Activated T-cell treated with anti-CD3 and anti-CD28 coated beads, Interleukin-2, amount 50 U/mL, for 24 hours (primary cell): ENCODE measurements at places on chromosomes 16 and 17.
A peak's percentile ranks its signal among the peaks of the same experiment; 100 is the strongest.

- no peak for DNase-seq
Measured at GRCh38 chr16:75506574-75506973, 11.3 kb upstream of the CHST6 start.

GRCh38 chr17:34248511-34249024, 6.5 kb upstream of the CCL2 start:
- no peak for DNase-seq

DNA sequence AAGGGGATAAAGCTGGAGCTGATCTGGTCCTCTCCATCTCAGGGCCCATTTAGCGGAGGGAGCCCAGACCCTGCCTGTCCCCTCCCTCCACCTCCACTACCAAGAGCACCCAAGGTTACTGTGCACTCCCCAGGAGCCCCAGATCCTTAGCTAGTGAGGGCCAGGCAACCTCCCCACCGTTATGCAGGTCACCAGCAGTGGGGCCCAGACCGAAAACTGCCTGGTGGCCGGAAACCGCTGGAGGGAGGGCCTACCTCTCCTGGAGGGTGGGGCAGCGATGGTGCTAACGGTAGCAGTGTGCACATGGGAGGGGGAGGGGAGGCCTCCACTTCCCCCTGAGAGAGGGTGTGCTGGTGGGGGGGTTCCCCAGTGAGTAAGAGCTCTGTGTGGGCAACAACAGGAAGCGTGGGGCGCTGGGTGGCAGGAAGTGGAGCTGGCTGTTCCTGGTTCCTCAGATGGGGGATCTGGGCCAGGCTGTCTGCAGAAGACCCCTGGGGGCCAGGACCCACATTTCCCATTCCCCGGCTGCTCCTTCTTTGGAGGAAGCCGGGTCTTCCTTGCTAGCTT, 4.4 kb downstream of the FMNL1 start:
- peak; percentile 94 for DNase-seq

- DNase-seq: no peak
Measured at GRCh38 chr17:351875-352420, 659 bp downstream of the RPH3AL start.

DNA sequence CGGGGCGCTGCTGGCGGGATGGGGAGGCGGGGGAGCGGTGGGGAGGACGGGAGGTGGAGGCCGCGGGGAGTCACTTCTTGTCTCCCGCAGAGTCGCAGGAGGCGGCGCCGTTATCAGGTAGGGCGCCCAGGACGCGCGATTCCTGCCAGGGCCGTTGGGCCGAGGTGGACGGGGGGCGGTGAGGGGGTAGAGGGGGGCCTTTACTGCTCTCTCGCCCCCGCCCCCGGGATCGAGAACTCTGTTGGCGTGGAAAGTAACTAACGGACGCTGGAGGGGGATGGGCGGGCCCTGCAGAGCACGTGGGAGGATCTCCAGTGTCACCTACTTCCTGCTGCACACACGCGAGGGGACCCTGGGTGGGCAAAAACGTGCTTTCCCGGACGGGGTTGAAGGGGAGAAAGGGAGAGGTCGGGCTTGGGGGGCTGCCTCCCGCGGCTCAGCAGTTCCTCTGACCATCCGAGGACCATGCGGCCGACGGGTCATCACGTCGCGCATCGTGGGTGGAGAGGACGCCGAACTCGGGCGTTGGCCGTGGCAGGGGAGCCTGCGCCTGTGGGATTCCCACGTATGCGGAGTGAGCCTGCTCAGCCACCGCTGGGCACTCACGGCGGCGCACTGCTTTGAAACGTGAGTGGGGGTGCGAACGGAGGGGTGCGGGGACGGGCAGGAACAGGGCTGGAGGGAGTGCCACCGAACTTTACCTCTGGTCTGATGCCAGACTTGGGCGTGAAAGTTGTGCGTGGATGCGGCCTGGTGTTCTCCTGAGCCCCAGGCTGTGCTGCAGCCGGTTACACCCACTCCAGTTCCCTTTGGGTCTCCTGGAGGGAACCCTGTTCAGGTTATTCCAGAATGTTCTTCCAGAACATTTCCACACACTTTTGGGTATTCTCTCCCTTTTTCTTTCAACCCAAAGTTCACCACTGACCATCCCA, 569 bp downstream of the PRSS21 start:
- DNase-seq: peak; percentile 51

- peak; percentile 91 for DNase-seq
Measured at GRCh38 chr16:50368410-50369132, at the start of gene BRD7. Gene BRD7, minus strand, starts transcription at chr16:50368988. Its CDS starts 214 bp downstream, at chr16:50368774.

DNA sequence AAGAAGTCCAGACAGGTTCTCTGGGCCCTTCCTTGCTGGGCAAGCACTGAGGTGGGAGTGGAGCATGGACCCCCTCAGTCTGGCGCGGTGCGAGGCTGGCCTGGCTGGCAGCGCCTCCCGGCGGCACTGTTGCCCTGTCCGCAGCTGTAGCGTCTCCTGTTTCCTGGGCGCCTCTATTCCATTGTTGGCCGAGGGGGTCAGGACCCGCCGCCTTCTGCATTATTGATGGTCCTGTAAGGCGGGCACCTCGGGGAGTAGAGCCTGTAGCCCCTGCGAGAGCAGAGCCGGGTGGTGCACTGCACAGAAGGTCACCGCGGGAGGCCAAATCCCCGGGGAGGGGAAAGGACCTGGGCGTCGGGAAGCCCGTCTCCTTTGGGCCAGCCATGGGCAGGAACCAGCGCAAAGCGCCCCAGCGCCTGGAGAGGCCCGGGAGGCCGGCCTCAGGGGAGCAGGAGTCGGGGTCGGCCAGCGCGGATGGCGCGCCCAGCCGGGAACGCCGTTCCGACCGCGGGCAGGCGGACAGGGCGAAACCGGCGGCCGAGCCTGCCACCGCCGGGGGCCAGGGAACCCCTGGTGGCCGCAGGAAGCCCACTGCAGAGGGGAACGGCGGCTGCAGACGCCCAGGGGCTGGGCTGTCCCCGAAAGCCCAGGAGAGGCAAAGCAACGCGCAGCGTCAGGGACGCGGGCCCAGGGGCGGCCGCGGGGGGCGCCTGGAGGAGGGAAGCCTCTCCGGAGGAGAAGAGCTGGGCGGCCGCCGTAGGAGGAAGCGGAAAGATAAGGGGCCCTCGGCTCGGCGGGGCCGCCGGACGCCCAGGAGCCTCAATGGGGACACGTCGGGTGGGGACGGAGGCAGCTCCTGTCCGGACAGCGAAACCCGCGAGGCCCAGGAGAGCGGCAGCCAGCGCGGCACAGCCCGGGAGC, at the start of gene MYO15B:
MYO15B (plus strand) TSS at position 126 of the 921 bp plus-strand sequence; CDS start at position 384, 258 bp downstream.
- DNase-seq: peak; percentile 80

- no peak for DNase-seq
Measured at GRCh38 chr16:31134625-31135534, 647 bp downstream of the PRSS8 start.

DNA sequence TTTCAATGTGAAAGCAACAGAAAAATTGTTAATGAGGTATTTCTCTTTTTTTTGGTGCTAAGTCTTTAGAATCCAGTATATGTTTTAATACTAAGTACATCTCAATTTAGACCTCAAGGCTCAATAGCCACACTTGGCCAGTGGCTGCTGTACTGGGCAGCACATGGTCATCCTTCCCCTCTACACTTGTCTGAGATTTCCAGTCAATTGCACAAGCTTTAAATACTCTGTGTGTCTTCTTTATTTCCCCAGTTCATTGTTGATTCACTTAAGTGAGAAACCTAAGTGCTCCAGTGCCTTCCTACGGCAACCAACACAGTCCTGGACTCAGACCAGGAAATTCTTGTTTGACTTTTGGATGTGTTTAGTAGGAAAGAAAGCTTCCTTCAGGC, 62.2 kb downstream of the TNRC6C start:
- no peak for DNase-seq

- DNase-seq: peak; percentile 68
Measured at GRCh38 chr17:8173056-8173870, 2.9 kb downstream of the TMEM107 start.

DNA sequence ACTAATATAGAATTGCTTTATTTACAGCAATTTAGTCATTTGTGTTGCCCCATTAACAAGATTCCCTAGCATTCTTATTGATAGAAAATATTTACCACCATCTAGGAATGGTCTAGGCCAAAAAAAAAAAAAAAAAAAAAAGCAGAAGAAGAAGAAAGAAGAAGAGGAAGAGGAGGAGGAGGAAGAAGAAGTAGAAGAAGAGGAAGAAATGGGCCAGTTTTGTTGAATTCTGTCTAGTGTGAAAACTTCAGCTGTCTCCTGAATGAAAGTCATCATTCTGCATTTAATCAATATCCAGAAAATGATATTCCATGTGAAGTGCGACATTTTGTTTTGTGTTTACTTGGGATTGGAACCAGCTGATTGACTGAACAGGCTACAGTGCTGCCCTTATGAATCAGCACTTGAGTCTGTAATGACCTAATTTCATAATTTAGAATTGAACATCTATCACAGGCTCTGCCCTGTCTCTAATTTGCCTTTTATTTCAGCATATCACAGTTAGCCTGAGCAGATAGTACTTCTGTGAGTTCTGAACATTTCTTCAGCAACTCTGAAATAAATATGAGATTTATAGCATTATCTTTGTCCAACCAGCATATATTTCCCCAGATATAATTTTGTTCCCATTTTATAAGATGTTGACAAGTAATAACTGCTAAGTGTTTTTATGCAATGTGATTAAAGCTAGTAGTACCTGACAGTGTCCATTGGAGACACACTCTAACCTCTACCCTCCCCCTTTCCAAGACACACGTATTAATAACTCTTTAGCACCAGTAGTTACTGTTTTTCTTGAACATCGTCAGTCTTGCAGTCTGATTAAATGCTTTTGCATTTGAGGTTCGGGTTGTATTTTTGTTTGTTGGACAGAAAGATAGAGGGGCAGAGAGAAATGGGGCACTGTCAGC, 5.9 kb downstream of the ANKFN1 start:
- DNase-seq: no peak

DNA sequence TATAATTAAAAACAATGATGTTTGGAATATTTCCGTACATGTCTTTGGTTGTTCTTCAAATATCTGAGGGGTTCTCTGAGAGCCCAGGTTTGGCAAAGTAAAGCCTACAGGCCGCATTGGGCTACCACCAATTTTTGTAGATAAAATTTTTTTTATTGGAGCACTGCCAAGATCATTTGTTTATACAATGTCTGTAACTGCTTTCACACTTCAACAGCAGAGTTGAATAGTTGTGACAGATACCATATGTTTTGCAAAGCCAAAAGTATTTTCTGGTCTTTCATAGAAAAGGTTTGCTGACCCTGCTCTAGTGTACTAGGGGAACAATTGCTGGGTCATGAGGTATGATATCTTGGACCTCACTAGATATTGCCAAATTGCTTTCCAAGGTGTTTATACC, 10.5 kb downstream of the PPM1D start:
- DNase-seq: no peak

DNA sequence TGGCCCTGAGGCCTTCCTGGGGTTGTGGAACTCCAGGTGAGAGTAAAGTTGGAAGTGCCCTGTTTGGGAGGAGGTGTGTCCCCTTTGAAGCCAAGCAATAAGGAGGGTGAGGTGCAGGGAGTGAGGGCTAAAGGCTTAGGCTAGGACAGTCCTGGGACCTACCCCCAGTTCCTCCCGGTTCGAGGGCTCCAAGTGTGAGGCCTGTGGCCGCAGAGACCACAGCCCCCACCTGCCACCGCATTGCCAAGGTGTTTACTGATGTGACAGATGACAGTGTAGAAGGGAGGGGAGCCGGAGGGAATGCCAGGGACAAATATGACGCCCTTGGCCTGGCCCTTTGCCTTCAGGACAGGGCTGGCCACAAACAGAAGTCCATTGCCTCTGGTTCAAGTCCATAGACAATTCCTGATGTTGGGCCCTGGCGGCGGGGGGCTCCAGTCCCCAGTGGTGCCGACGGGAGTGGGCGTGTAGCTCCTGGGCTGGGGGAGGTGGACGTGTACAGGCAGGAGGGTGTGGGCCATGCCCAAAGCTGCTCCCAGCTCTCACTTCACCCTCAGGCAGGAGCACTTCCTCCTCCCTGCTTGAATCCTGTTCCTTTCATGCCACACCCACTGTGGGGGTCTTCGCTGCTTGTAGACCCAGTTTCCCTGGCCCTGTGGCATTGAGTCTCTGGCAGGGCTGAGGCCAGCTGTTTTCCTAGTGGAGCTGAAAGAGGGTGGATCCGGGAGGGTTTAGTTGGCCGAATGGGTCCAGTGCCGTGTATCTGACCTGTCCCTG, 3.2 kb downstream of the ADORA2B start:
- no peak for DNase-seq

GRCh38 chr16:3065742-3066439, 451 bp downstream of the IL32 start:
- no peak for DNase-seq

- DNase-seq: no peak
Measured at GRCh38 chr17:8976638-8977037, 11.1 kb upstream of the PIK3R5 start.

- DNase-seq: no peak
Measured at GRCh38 chr16:11196286-11196828, 59.6 kb downstream of the SOCS1 start.

DNA sequence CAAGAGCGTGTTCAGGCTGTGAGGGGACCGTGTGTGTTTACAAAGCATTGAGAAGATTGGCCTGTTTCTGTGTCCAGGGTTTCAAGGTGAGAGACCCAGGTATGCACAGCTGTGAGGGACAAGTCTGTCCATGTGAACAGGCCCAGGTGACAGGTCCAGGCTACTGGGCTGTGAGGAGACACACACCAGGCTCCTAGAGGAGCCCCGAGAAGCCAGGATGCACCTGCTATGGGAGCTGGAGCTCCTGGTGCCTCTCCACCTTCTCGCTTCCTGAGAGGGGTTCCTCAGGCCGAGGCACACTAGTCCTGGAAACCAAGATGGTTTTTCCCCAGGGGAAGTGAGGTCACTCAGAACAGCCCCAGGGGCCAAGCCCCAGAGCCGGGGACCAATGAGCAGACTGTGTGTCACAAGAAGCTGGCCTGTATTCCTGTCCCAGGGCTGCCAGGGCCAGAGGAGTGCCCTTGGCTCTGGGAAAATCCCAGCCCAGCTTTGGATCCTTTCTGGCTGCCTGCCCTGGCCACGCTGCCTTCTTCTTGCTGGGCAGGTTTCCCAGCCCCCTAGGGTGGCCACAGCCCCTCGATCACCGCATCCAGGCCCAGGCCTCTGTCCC, 153.4 kb upstream of the PLCG2 start:
- no peak for DNase-seq

GRCh38 chr17:35368081-35368830, 5.2 kb downstream of the SLFN11 start:
- no peak for DNase-seq

GRCh38 chr17:33080091-33080490, 88.4 kb downstream of the SPACA3 start:
- DNase-seq: no peak

DNA sequence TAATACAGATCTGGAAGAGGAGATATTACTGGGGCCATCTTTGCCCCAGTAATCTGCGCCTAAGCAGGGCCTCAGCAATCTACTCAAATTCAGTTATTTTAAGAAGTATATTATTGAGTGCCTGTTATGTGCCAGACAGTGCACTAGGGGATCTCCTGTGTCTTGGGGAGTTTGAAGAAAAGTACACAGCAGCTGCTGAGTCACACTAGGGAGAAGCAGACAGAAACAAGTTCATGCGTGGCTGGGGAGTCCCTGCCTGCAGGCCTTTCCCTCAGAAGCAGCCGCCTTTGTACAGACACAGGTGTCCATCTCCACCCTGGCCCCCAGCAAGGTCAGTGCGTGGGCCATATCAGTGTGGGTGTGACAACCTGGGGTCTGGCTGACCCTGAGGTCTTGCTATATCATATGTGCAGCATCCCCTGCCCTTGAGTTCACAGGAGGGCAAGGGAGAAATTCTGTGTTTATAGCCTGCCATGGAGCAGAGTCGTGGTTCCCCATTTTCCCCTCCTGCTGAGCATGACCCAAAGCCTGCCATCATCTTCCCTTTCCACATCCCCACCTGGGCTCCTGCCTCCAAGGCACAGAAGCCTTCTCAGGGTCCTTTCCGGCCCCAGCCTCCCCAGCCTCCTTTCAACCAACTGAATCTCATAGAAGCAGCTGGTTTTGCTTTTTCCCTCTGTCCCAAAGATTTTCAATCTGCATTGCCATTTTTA, 229.9 kb upstream of the SDK2 start:
- DNase-seq: no peak

- DNase-seq: no peak
Measured at GRCh38 chr17:66331038-66331816, 28.8 kb downstream of the PRKCA start.
